HS-5 (cell line): ENCODE measurements at places on chromosomes 2 and 18.
A peak's percentile ranks its signal among the peaks of the same experiment; 100 is the strongest.

- DNase-seq, result peak; percentile 70
Measured at GRCh38 chr2:25885933-25886332, 7.6 kb upstream of the ASXL2 start.

DNA sequence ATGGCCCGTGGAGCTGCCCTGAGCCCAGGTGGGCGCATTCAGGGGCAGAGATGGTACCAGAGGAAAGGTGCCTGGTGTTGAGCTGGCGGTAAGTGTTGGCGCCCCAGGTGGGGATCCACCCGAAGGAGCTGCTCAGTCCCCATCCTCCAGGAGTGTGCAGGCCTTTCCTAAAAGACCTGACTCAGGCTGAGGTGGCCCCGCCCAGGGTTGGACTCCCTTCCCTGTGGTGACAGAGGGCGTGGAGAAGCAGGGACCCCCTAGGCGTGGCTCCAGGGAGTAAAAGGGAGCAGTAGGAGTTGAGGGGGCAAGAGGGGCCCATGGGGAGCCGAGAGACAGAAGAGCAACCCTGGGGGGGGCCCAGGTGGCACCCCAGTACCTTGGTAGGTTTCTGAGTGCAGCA is 2.4 kb downstream of the OXER1 start:
- no peak for DNase-seq

GRCh38 chr18:3450012-3450798 is at the start of gene TGIF1:
Gene TGIF1, plus strand, starts transcription at chr18:3450172. Its CDS starts 318 bp downstream, at chr18:3450490.
- no peak for DNase-seq

- DNase-seq, result no peak
Measured at GRCh38 chr2:186303091-186303490, 183.0 kb upstream of the ZC3H15 start.

GRCh38 chr2:131413148-131413747 is 49.3 kb upstream of the RAB6D start:
- DNase-seq, result peak; percentile 49

DNA sequence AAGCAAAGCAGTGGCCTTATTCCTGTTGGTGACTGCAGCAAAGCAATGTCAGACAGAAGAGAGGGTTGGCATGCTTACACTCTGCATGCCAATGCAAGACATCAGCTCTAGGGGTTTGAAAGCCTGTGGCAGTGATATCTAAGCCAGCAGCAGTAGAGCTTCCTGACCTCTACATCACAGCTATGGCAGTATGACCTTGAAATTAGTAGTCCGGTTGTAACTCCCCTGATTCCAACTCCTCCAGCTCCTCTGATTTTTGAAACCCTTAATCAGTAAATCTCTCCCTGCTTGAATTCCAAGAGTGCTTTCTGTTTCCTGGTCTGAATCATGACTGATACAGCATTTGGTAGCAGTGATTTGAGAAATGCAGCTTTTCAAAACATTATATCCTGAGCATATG is 60.0 kb upstream of the LRP1B start:
- no peak for DNase-seq

- peak; percentile 80 for DNase-seq
Measured at GRCh38 chr2:144183727-144184126, 336.2 kb downstream of the ZEB2 start.

DNA sequence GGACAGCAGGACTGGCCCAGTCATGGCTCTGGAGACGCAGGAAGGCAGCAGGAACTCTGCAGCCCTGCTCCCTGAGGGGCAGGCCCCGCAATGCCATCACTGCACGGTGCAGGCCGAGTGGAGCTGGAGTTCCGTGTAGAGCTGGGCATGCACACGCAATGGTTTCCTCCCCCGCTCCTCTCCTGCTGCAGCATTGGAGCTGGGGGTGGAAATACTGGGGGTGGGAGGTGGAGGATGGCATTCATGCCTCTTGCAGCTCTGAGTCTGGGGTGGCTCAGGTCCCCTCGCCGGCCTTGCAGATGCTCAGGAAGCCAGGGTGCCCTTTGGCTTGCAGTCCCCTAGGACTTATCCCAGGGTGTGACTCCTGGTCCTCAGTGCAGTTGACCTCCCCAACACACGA is 78.3 kb upstream of the ASB18 start:
- DNase-seq, result no peak

- DNase-seq, result no peak
Measured at GRCh38 chr2:86787736-86788135, 3.0 kb downstream of the CD8A start.
